ENCODE measurements at places on chromosomes 7 and 10.
A peak's percentile ranks its signal among the peaks of the same experiment; 100 is the strongest.

GRCh38 chr7:134766779-134767519, 12.5 kb upstream of the CALD1 start:
- DNase-seq, result no peak

DNA sequence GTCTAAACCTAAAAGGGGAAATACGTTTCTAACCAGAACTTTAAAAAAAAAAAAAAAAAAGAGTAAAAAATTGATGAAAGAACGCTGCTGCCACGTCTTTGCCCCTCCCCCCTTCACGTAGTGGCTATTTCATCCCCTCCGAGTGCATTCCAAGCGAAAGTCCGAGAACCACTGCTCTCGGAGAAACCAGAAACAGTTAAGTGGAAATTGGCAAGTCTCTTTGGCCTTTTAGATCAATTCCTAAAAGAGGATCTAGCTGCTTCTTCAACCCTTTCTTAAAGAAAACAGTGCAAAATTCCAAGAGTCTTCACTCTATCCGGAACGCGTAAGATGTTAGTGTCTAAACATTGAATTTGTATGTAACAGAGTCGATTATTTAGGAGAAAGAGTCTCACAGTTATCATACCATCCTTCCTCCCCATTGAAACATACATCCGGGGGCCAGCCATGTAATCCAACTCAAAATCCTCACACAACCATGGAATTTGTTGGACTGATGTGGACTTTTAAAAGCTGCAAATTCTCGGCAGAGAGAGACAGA, 1.1 kb downstream of the P4HA1 start:
- DNase-seq, result no peak

DNA sequence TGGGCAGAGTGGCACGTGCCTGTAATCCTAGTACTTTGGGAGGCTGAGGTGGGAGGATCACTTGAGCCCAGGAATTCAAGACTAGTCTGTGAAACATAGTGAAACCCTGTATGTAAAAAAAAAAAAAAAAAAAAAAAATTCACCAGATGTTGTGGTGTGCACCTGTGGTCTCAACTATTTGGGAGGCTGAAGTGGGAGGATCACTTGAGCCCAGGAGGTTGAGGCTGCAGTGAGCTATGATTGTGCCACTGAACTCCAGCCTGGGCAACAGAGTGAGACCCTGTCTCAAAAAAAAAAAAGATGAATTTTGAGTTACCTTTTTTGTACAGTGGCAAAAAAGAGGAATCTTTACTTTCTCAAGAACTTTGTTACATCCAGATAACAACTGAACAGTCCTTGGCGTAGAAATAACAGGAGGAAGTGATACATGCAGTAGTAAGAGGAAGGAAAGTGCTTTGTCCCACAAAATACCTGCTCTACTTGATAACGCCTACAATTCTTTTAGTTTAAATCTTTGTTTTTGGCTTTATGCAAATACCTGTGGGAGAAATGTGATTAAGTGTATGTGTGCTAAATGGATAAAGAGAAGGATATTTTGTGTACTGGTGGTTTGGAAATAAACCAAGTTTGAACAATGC, 29.3 kb downstream of the SPAG6 start:
- DNase-seq, result no peak

- no peak for DNase-seq
Measured at GRCh38 chr7:157464111-157464970, 127.5 kb downstream of the DNAJB6 start.

GRCh38 chr10:24333736-24334135, 124.8 kb downstream of the KIAA1217 start:
- DNase-seq, result no peak

GRCh38 chr10:119652361-119652730, 1.2 kb downstream of the BAG3 start:
- peak; percentile 23 for DNase-seq

- DNase-seq, result no peak
Measured at GRCh38 chr7:158549176-158549615, 38.4 kb downstream of the PTPRN2 start.

DNA sequence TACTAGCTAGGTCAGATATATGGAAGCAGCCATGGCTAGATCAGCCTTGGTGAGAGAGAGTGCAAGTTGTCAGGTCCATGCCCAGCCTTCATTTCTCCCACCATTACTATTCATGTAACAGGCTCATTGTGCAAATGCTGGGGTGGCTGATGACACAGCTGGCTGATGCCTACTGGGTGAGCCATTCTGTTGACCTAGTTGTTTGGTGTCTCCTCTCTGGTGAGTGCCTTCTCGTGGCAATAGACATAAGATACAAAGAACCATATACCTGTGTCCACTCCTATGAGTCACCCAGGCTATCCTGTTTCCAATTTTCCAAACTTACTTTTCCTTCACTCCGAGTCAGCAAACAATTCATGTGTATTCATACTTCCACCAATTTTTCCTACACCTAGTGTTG, 46.0 kb downstream of the ZNF25 start:
- DNase-seq, result no peak

DNA sequence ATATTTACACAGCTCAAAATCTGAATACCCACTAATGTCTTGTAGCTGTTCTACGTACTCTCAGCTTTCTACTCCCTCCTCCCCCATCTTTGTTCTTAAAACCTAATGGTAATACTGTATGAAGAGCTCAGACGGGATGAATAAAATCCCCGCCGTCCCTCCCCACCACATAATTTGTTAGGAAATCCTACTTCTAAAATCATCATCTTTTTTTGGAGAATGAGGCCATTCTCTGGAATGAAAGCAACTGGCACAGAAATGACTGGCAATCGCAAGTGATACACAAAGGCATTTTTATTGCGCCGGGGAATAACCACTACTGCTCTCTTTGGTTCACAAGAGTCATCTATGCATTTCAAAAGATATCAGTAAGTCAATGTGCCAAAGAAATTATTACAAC, 27.3 kb downstream of the SLC35B4 start:
- DNase-seq, result no peak

GRCh38 chr7:128265906-128266300, 24.8 kb downstream of the LEP start:
- no peak for DNase-seq

GRCh38 chr10:130326954-130327353, 190.8 kb downstream of the GLRX3 start:
- no peak for DNase-seq

- no peak for DNase-seq
Measured at GRCh38 chr10:32411797-32412498, 34.0 kb upstream of the CCDC7 start.

- no peak for DNase-seq
Measured at GRCh38 chr7:5661942-5662341, 119.5 kb downstream of the RNF216 start.

DNA sequence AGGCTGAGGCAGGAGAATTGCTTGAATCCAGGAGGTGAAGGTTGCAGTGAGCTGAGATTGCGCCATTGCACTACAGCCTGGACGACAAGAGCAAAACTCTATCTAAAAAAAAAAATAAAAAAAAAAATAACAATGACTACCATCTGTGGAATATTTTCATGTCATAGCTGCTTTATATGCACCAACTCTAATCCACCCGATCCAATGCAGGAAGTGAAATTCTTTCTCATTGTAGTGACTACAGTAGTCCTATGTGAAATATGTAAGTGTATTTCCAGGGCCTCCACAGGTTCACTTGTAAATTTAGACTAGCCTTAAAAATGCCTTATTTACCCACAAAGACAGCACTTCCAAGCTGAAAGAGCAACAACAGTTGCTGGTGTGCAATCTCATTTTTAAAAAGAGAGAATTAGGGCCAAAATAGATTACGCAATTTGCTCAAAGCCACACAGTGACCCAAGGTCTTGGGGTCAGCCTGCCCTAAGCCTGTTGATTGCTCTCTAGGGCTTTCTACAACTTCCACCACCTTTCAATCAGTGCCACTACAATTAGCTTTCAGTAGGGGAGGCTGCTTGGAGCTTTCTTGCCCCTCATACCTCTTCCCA, 25.8 kb upstream of the EGFR start:
- DNase-seq, result no peak

DNA sequence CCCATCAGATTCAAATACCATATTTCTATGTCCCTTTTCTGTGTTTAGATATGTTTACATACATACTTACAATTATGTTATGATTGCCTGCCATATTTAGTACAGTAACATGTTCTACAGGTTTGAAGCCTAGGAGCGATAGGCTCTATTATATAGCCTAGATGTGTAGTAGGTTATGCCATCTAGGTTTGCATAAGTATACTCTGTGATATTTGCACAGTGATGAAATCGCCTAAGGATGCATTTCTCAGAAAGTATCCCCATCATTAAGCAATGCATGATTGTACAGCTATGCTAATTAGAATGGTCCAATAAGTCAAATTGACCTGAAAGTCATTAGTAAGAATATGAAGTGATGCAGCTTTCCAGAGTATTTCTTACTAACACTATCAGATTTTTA, 1171.7 kb upstream of the LRRTM3 start:
- no peak for DNase-seq

- no peak for DNase-seq
Measured at GRCh38 chr10:86073199-86073977, 293.2 kb downstream of the GRID1 start.

DNA sequence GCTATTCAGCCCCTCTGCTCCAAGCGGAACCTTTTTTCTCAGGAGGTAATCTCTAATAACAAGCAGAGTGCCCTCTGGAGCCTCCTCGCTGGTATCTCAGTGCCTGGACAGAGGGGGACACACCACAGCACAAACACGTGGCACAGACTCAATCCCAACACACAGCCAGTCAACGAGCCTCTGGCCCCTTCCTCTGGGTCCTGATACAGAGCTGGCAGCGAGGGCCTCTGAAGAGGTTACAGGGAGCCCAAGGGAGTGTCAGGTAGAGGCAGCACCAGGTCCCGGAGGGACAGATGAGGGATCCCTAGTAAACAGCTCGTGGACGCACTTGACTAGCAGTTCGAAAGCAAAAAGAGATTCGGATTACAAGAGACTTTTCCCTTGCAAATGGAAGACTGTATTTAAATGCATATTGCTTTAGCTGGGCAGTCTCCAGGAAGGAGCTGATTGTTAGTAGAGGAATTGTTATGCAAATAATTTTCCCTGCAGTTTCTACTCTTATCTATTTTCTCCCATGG, 14.1 kb downstream of the CXCL12 start:
- no peak for DNase-seq

- DNase-seq, result no peak
Measured at GRCh38 chr7:6162650-6163366, 109.6 kb downstream of the CYTH3 start.

- DNase-seq, result no peak
Measured at GRCh38 chr7:74598558-74598957, 59.0 kb upstream of the GTF2I start.

DNA sequence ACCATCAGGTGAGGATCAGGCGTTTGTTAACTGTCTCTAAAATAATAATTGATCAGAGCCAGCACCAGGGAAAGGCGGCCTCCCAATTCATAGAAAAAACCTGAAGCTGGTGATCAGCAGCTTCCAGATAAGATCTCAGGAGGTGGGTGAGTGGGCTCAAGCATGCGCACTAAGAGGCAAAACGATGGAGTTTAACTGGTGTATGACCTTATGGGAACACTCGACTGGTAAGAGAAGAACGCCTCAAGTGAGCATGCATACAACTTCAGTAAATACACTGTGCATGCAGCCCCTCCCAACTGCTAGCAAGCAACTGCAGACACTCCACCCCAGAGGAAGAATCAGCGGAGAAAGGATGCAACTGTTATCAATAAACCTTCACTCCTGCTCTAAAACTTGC, 18.1 kb downstream of the RAPGEF5 start:
- no peak for DNase-seq

- DNase-seq, result no peak
Measured at GRCh38 chr7:52114509-52114908, 797.9 kb upstream of the COBL start.

DNA sequence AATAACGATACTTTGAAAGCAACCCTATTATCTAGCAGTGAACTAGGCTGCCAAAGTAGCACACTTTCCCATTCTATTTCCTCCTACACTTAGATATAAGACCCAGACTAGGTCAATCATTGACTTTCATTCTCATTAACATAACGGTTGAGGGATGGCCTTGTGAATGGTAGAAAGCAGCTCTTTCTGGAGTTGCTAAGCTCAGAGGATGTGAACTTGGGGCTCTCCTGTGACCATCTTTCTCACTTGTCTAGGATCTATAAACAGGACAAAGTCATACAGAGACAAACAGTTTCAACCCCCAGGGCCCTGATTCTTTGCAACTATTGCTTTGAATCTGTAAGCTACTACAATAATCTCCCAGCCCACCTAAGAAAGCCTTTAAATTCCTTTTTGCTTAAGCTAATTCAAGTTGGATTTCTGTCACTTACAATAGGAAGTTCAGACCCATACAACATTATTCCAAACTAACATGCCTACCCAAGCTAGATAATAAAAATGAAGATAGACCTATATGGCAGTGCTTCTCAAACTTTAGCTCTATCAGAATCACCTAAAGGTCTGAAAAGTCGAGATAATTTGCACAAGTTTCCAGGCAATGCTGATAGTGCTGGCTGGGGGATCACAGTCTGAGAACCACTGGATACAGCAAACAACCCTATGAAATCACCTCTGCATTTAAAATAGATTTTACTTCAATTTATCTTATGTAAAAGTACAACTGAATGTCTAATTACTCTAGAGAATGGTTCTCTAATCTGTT, 16.7 kb downstream of the P4HA1 start:
- DNase-seq, result no peak

DNA sequence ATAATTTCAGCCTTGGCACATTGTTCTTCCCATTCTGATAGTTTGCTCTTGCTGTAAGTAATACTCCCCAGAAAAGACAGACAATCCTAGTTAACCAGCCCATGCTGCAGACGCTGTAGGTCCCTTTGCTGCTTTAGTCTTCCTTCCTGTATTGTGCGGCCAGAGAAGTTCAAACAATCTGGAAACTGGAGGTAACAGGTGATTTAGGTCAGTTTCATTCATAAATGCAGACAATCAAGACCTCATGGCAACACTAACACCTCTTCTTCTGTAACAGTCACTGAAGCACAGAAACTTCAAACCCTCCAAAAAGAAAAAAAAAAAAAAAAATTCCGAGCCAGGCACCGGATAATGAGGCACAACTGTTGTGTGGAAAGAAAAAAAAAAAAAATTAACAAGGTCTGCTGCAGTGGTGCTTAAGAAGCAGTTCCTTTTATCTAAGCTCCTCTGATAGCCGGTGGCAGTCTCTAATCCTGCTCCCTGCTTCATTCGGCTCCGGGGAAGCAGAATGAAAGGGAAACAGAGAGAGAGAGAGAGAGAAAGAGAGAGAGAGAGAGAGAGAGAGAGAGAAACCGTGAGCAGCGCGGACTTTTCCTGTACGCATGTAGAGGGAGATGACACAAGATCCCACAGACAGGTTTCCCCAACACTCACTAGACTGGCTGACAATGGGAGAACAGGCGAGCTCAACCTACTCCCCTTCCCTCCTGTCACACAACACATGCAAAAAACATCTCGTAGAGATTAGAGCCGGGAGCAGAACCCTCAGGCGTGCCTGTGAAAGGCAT, at the start of gene SEMA3A:
TSS of gene SEMA3A (minus strand) at position 306 of the 788 bp plus-strand sequence. CDS start at position 103, 203 bp downstream.
- no peak for DNase-seq

DNA sequence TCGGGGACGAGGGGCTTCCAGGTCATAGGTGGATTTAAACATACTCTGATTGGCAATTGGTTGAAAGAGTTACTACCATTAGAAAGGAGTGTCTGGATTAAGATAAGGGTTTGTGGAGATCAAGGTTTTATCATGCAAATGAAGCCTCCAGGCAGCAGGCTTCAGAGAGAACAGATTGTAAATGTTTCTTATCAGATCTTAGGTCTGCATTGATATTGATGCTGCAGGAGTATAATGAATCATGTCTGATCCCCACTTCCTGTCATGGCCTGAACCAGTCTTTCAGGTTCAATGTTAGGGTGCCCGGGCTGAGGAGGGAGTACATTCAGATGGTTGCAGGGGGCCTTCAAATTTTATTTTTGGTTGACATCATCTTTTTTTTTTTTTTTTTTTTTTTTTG, 51.4 kb downstream of the SH3PXD2A start:
- no peak for DNase-seq
